ENCODE measurements at places on chromosomes 3 and 15. TPM values are rescaled to one million over a fixed set of nuclear protein-coding genes. Genes with fewer than 3 reads are reported as not detected.

DNA sequence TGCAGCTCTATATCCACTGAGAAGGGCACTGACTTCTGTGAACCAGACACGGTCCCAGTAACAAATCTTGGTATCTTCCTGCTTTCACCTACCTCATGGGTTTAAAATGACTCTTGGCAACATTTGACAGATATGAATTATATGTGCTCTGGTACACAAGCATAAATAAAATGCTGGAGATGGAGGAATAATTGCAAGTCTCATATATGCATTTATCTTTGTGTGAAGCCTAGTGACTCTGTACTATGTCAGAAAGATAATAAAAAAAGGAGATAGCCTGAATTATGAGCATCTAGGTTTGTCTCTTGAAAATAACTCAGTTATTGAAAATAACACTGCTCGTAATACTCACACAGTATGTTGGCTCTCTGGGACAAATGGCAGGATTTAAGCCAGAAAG, 167.1 kb upstream of the CRBN start:
- no peak for DNase-seq

DNA sequence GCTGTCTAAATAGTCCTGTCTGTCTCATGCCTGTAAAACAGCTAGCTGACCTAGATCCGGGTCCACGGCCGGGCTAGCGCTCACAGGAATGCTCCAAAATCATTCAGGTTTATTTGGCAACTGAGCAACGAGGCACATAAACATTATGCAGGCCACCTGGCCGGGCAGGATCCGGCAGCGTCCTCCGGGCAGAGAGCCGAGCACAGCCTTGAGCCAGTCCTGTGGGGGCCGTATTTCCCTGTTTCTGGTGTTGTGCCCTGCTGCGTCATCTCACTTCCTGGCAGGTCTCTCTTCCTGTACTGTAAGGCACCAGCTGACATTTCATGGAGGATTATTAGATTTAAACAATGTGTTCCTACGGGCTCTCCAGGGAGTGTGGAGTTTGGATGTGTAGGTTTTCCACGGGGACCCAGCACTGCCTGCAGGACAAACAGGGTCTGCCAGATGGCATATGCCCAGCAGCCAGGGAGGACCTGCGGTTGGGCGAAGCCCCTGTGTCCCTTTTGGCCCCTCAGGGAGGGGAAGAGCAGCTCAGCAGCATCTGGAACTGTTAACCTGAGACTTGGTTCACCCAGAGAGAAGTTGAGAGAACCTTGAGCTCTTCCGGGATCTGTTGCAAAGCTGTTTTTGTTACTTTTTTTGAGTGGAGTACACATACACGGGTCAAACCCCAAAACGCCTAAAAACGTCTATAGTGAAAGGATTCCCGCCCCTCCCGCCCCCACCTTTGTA, 16.6 kb upstream of the LRRK1 start:
- peak; percentile 80 for DNase-seq

DNA sequence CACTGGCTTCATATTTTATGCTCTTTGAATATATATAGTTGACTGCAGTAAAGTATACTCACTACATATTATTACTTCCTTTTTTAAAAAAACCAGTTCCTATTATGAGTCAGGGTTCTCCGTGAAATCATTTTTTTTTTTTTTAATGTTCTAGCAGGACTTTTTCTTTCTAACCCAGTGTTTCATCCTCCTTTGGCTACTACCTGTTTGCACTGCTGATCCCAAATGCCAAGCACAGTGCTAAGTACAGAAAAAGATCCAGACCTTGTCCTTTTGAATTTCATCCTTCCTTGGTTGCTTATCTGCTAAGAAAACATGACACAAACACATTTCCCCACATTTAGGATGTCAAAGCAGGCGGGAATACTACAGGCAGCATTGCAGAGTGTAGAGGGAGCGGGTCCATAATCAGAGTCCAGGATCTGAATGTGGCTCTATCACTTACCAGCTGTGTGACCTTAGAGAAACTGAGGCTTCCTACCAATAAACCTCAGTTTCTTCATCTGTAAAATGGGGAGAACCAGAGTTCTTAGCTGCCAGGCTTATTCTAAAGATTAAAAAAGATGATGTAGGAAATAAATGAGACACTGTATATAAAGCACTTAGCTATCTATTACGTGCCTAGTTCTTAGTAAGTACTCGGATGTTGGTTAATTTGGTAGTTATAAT, 37.2 kb upstream of the ANPEP start:
- no peak for DNase-seq

GRCh38 chr3:56458496-56459103, 9.7 kb downstream of the ERC2 start:
- no peak for DNase-seq

GRCh38 chr15:73637527-73637926, 4.3 kb upstream of the NPTN start:
- no peak for DNase-seq

GRCh38 chr3:170010498-170010897, 27.3 kb upstream of the GPR160 start:
- DNase-seq: no peak

- DNase-seq: peak; percentile 53
Measured at GRCh38 chr3:97871801-97872524, 50.2 kb downstream of the CRYBG3 start.

DNA sequence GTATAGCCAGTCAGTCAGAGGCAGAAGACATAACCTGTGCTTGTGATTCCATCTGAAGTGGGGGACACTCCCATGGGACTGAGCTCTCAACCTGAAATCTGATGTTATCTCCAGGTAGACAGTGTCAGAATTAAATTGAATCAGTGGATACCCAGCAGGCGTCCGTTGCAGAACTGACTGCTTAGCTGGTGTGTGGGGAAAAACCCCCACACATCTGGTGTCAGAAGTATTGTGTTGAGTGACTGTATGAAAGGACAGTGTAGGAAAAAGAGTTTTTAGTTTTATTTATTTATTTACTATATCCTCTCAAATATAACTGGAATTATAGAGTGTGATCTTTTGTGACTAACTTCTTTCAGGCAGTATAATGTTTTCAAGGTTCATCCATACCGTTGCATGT, 10.4 kb downstream of the KPNA4 start:
- DNase-seq: no peak

Gene RLBP1
- polyA plus RNA-seq: not detected

Gene CCRL2
- 4.1 TPM for polyA plus RNA-seq

Gene ANP32A
- 306 TPM for polyA plus RNA-seq

Gene ZNF280D
- polyA plus RNA-seq: 83.9 TPM

Gene BLM
- polyA plus RNA-seq: 6.5 TPM

Gene CMTM8
- polyA plus RNA-seq: 14.9 TPM
